ENCODE measurements at places on chromosomes 12 and 14.

DNA sequence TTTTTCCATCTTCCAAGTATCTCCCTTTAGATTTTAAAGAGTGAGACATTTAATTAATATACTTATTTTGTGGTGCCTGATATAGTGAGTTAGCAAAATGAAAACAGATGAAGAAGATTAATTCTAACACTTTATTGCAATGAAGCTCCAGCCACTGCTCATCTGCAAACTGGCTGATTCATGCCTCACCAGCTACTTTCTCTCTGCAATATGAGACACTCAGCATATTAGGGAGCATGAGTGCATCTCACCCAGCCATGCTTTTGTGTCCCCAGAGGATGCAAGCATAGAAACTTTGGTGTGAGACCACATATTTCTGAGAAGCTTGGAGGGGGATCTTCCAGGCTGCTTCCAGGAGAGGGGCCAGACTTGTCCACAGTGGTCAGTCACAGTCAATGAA is 148.6 kb downstream of the BMP4 start:
- no peaks in the 10 kb centered on the region for H3K36me3 ChIP-seq
- H3K4me1 ChIP-seq = peaks cover 2% of the 10 kb centered on the region
- H3K27ac ChIP-seq = no peak overlapping the region
- H3K4me3 ChIP-seq = no peak overlapping the region
- H3K27me3 ChIP-seq = no peaks in the 10 kb centered on the region
- no peak for DNase-seq

- H3K4me3 ChIP-seq = no peak overlapping the region
- no peak for DNase-seq
- H3K36me3 ChIP-seq = no peaks in the 10 kb centered on the region
- H3K27me3 ChIP-seq = no peaks in the 10 kb centered on the region
Observed at GRCh38 chr14:62889364-62889763, 155.9 kb downstream of the KCNH5 start.

DNA sequence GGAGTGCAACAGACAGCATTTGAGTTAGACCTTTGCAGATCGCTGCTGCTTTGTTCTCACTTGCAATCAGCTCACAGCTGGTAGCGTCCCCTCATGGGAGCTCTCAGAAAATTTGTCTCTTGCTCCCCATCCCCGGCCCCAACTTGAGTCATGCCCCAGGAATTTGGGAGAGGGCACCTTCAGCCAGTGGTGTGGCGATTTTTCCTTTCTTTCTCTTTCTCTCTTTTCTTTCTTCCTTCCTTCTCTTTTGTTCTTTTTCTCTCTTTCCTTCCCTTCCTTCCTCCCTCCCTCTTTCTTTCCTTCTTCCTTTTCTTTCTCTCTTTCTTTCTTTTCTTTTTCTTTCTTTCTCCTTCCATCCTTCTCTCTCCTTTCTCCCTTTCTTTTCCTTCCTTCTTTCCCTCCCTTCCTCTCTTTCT is 34.2 kb upstream of the MAP1LC3B2 start:
- no peak for DNase-seq
- no peaks in the 10 kb centered on the region for H3K36me3 ChIP-seq
- H3K27ac ChIP-seq = no peak overlapping the region
- H3K27me3 ChIP-seq = peaks cover 6% of the 10 kb centered on the region
- peaks cover 17% of the 10 kb centered on the region for H3K4me1 ChIP-seq

DNA sequence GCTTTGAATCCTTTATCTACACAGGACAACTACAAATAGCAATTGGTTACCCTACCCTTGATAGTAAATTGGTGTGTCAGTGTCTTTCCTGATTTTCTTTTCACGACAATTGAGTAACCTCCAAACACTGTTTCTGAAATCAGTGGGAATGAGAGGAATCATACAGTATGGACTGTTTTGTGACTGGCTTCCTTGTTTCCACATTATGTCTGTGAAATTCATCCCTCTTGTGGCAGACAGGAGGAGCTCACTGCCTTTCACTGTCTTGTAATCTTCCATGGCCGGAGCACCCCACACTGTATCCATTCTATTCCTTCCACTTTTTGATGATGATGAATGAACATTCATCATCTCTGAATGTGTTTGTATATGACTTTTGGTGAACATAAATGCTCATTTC is 164.0 kb upstream of the PZP start:
- DNase-seq = no peak
- peaks cover 2% of the 10 kb centered on the region for H3K27me3 ChIP-seq
- no peak overlapping the region for H3K27ac ChIP-seq
- peaks cover 8% of the 10 kb centered on the region for H3K4me1 ChIP-seq
- H3K4me3 ChIP-seq = no peak overlapping the region
- no peaks in the 10 kb centered on the region for H3K36me3 ChIP-seq

- no peak overlapping the region for H3K4me3 ChIP-seq
- H3K36me3 ChIP-seq = no peaks in the 10 kb centered on the region
- H3K27me3 ChIP-seq = no peaks in the 10 kb centered on the region
Observed at GRCh38 chr14:64491637-64492036, 12.0 kb downstream of the ZBTB25 start.

DNA sequence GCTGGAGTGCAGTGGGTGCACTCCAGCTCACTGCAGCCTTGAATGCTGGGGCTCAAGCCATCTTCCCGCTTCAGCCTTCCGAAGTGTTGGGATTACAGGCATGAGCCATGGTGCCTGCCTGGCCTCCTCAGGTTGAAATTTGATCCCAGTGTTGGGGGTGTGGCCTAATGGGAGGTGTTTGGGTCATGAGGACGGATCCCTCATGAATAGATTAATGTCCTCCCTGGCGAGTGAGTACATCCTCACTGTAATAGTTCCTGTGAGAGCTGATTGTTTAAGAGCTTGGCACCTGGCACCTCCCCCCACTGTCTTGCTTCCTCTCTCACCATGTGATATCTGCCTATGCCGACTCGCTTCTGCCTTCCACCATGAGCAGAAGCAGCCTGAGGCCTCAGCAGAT is 84.7 kb downstream of the TSPAN9 start:
- no peak overlapping the region for H3K4me3 ChIP-seq
- H3K36me3 ChIP-seq = peaks cover 33% of the 10 kb centered on the region
- no peak overlapping the region for H3K27ac ChIP-seq
- H3K4me1 ChIP-seq = peaks cover 57% of the 10 kb centered on the region

DNA sequence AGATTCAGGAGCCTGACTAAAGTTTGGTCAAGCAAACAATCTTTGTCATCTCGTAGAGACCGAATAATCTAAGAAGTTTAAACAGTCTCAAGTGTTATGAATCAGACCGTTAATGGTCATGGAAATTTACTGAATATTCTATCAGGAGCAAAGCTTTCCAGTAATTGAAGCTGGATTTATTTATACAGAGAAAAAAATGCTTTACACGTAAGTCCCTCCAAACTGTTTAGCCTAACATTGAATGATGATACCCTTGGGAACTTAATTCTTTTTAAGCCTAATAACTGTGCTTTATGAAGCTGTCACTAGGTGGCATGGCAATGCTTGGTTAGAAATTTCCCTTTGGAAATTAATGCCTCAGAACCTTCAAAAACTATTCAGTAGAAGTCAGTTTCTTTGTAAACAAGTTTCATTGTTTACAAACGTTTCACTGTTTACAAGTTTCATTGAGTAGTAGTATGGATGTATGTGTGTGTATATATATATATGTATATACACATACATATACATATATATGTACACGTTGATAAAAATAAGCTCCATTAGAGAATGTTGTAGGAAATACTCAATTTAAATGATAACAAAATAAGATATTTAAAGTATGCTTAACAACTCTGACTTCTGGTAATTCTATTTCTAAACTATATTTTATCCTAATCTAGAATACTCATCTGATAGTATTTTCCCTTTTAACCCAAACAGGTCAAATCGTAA is 32.1 kb downstream of the DEPDC4 start:
- no peaks in the 10 kb centered on the region for H3K27me3 ChIP-seq
- H3K4me1 ChIP-seq = no peaks in the 10 kb centered on the region
- no peak for DNase-seq
- H3K36me3 ChIP-seq = no peaks in the 10 kb centered on the region
- no peak overlapping the region for H3K4me3 ChIP-seq

Data from endothelial cell (in vitro differentiated cells).